Urinary bladder (tissue), 4 donors: ENCODE measurements at places on chromosomes 6 and 20.

- no peak for DNase-seq
Measured at GRCh38 chr20:62357681-62358080, 9.4 kb downstream of the LAMA5 start.

GRCh38 chr6:116436586-116436985 lies 24.6 kb upstream of the CALHM6 start:
- DNase-seq, result no peak

GRCh38 chr6:143150281-143150680 lies 89.6 kb downstream of the AIG1 start:
- no peak for DNase-seq

GRCh38 chr6:25303254-25303653 lies 24.1 kb downstream of the CARMIL1 start:
- DNase-seq, result no peak

DNA sequence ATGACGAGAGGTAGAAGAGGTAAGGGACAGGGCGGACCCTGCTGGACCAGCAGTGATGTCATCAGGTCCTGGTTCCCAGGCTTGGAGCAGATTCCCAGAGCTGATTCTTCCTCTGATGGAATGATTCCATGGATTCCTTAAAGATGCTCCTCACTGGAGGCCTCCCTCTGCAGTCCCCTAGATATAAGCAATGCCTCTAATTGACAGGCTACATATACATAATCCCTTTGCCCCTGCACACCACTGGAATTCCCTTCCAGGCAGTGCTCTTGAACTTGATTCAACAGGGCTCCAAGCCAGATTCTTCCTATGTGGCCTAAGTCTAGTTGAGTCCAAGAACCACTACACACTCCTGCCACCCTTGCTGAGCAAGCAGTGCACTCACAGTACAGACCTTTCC lies 52.3 kb upstream of the L3MBTL3 start:
- no peak for DNase-seq

DNA sequence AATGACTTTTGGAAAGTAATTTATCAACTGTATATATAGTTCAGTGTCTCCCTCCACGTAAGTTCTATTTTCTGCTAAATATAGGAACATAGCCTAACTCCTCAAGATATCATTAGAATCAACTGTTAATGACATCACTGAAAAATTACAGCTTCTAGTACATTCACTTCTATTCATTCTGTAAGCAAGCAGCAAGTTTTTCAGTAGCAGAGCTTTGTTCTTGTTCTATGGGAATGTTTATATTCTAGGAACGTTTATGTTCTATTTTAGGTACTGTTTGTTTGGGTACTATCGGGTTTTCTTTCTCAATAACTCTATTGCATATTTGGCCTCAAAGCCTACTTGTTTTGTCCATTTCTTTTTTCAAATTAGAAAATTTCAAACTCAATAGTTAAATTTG lies 525.6 kb downstream of the EPHA7 start:
- DNase-seq, result peak; percentile 1

DNA sequence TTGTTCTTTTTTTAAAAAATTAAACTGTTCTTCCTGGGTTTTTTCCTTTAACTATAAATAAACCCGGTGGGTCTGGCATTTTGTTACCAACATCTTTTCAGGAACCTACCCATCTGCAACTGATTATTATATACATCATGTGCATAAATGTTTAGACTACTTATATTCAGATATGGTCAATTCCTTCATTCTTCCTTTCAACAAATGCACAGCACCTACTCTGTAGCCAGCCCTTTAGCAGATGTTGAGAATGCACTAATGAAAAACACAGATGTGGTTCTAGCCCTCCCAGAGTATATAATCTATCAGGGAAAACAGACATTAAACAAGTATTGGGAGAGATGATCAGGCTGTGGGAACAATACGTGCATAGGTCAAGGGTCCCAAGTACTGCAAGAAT lies 237.1 kb downstream of the UST start:
- no peak for DNase-seq

DNA sequence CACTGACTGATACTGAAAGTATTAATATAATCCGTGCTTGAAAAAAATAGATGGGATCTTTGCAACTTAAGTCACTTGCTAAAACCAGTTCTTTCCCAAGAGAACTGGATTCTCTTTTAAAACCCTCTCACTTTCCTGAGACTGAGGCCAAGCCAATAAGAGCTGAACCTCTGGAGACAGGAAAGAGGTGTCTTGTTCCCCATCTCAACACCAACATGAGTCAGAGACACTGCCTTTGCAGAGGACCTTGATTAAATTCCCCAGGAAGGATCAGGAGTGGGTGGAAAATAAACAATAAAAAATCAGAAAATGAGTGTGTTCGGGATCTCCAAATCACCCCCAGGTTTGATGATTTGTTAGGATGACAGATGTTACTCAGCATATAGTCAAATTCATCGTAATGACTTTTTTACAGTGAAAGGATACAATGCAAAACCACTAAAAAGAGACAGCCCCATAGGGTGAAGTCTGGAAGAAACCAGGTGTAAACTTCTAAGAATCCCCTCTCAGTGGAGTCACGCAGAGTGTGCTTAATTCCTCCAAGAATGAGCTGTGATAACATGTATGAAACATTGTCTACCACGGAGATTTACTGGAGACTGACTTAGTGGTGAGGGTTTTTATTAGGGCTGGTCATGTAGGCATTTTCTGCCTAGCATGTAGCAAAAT lies 122.8 kb upstream of the BEND3 start:
- DNase-seq, result no peak

- DNase-seq, result no peak
Measured at GRCh38 chr20:36435124-36435523, 106.2 kb upstream of the MYL9 start.

DNA sequence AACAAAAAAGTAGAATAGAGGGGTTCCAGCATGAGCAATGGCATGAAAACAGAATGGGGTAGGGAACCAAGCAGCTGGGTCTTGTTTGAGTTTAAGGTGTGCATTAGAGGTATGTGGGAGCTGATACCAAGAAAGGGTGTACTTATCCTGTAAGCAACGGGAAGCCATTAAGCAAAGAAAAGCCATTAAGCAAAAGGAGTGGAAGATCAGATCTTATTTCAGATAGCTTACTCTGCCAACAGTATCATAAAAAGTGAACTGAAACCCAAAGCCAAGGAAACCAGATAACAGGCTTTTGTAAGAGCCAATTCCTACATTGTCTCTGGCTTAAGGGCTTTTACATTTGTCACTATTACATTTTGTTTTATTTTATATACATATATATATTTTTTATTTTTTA lies 21.3 kb upstream of the BEND6 start:
- DNase-seq, result no peak

GRCh38 chr6:56040223-56040622 lies 164.8 kb upstream of the BMP5 start:
- no peak for DNase-seq

DNA sequence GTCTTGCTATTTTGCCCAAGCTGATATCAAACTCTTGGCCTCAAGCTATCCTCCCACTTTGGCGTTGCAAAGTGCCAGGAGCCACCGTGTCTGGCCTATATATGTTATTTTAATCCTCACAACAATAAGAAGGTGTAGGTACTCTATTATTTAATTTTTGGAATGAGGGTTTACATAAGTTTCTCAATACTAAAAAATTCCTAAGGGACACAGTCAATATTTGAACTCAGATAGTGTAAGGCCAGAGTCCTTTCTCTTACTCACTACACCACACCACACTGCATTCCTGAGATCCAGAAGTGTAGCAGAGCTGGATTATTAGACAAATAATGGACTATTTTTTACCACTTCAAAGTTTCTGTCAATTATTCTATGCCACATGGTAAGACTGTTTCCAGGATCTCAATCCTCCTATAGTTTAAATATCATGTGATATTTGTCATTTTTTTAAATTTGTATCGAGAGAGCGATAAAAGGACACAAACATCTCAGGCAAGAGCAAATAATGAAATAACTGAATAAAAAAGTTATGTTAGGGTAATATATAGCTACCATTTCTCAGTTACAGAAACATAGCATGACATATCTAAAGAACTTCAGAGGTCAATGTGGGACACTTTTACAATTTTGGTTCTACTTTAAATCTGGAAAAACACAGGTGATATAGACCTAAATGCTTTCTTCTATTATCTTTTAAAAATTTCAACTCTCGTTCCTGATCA lies 162.2 kb upstream of the THEMIS start:
- no peak for DNase-seq

DNA sequence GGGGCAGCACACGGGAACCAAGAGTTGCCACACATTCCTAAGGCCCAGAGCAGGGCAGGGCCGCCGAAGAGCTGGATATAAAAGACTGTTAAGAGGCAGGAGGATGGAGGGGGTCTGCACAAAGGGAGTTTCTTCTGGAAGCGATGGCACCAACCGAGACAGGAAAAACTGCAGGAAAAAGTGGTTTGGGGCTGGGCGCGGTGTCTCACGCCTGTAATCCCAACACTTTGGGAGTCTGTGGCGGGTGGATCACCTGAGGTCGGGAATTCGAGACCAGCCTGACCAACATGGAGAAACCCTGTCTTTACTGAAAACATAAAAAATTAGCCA lies 41.8 kb downstream of the SSR1 start:
- no peak for DNase-seq

- no peak for DNase-seq
Measured at GRCh38 chr20:2261046-2261485, 34.7 kb upstream of the TGM3 start.

GRCh38 chr6:109379711-109380110 lies 2.6 kb downstream of the CD164 start:
- DNase-seq, result no peak

- no peak for DNase-seq
Measured at GRCh38 chr6:17042422-17043147, 59.3 kb upstream of the STMND1 start.

GRCh38 chr6:16857969-16858592 lies 96.8 kb upstream of the ATXN1 start:
- no peak for DNase-seq

GRCh38 chr20:43187476-43188233 lies 2.1 kb downstream of the PTPRT start:
- DNase-seq, result no peak

DNA sequence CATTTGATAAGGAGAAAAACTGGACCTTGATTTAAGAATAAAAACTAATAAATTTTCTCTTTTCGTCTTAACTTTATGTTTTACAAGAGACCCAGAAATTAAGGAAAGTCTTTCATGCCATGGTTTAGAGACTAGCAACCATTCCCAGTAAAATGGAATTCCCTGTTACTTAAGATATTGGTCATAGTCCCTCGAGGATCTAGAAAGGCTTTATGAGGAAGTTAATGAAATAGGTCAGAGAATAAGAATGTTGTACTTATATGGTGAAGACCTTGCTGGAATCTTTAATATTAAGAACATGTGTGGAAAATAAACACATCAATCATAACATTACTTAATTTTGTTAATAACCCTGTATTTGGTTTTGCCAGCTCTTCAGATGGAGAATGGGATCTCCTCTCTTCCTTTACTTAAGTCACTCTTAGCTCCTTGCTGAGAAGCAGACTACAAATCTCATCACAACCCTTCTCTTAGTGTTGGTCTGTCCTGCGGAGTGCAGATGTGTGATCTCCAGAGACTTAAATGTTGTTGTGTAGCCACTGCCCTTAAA lies 382.9 kb downstream of the QKI start:
- DNase-seq, result no peak

GRCh38 chr6:128516514-128516898 lies 3.9 kb downstream of the PTPRK start:
- no peak for DNase-seq
